ENCODE measurements at places on chromosomes 6 and 20. TPM values are rescaled to one million over a fixed set of nuclear protein-coding genes. Genes with fewer than 3 reads are reported as not detected.

Gene SLC22A23
- total RNA-seq: 1.2 TPM

DNA sequence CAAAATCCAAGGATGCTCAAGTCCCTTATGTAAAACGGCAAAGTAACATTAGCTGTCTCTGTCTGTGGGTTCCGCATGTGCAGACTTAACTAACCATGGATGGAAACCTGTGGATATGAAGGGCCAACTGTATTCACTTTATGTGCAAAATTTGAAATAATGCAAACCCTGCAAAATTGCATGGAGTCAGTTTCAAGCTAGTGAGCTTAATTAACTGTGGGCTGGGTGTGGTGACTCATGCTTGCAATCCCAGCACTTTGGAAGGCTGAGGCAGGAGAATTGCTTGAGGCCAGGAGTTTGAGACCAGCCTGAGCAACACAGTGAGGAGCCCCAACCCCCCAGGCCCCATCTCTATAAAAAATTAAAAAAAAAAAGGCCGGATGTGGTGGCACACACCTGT lies 81.4 kb downstream of the ANKS1A start:
- peaks cover 2% of the 10 kb centered on the region for H3K36me3 ChIP-seq
- no peak for DNase-seq
- no peak overlapping the region for H3K27ac ChIP-seq
- H3K4me1 ChIP-seq: peaks cover 7% of the 10 kb centered on the region

DNA sequence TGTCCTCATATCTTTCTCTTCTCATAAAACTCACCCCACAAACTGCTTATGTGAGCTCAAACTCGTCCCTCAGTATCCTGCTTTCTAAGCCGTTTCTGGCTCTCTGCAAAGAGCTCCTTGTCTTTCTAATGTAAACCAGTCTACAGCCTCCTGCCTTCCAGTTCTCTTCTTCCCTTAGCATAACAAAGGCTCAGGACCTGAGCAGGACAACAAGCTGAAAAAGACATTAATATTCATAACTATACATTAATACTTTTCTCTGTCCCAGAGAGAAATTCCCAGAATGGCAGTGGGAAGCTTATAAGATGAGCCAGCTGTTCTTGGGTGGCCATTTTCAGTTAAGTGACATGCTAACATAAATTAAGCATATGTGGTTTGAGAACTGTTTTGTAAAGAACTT lies 207.0 kb upstream of the TCF21 start:
- H3K4me3 ChIP-seq: no peak overlapping the region
- no peaks in the 10 kb centered on the region for H3K36me3 ChIP-seq

Gene MGME1
- 37.5 TPM for total RNA-seq

Gene SIM1
- not detected for total RNA-seq

GRCh38 chr6:3891883-3892282 lies 42.7 kb downstream of the FAM50B start:
- H3K36me3 ChIP-seq: no peaks in the 10 kb centered on the region
- DNase-seq: no peak
- no peaks in the 10 kb centered on the region for H3K4me1 ChIP-seq
- H3K4me3 ChIP-seq: no peak overlapping the region

DNA sequence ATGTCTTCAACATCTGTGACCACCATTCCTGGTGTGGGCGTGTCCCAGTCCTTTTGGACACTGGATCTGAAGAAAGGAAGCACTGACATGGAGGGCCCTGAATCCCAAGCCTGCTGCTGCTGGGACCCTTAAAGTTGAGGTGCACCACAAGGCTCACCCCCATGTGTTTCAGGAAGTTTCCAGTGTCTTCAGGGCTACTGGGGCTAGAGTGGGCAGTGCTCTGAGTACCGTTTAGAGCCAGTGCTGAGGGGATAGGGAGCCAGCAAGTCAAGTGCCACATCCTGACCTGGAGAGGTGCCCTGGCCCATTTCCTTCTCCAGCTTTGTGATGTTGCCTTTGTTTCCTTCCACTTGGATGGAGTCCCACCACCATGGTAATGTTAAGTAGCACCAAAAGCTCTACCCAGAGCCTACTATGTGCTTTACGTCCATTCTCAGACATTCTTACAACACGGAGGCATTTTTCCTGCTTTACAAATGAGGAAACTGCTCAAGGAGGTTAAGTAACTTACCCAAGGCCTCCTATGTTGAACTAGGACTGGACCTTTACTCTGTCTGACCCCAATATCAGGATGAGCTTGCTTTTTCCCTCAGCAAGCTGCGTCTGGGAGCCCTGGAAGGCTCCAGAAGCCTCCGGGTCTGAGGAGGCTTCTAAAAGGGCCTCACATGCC lies 552 bp upstream of the DEF6 start:
- peak overlapping the region; percentile 89 for H3K4me3 ChIP-seq
- no peak for DNase-seq
- H3K27ac ChIP-seq: peak overlapping the region; percentile 94
- no peaks in the 10 kb centered on the region for H3K27me3 ChIP-seq
- H3K4me1 ChIP-seq: peaks cover 37% of the 10 kb centered on the region
- H3K36me3 ChIP-seq: peaks cover 23% of the 10 kb centered on the region

- no peaks in the 10 kb centered on the region for H3K4me1 ChIP-seq
- no peak overlapping the region for H3K4me3 ChIP-seq
- peak; percentile 53 for DNase-seq
- H3K36me3 ChIP-seq: no peaks in the 10 kb centered on the region
- no peak overlapping the region for H3K27ac ChIP-seq
Observed at GRCh38 chr20:16803965-16804792, 56.0 kb downstream of the OTOR start.

- H3K27ac ChIP-seq: no peak overlapping the region
- H3K27me3 ChIP-seq: no peaks in the 10 kb centered on the region
- H3K4me3 ChIP-seq: no peak overlapping the region
- no peak for DNase-seq
- H3K36me3 ChIP-seq: peaks cover 3% of the 10 kb centered on the region
Observed at GRCh38 chr6:328136-328670, 35.9 kb downstream of the DUSP22 start.

DNA sequence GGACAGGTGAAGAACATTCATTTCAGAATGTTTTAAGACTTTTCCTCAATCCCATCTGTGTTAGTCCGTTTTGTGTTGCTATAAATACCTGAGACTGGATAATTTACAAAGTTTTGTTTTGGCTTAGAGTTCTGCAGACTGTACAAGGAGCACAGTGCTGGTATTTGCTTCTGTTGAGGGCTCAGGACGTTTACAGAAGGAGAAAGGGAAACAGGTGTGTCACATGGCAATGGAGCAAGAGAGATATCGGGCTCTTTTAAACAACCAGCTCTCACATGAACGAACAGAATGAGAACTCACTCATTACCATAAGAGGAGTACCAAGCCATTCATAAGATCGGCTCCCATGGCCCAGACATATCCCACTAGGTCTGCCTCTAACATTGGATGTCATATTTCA lies 16.7 kb downstream of the MAP7 start:
- peaks cover 4% of the 10 kb centered on the region for H3K4me1 ChIP-seq
- no peak overlapping the region for H3K27ac ChIP-seq
- H3K4me3 ChIP-seq: no peak overlapping the region

Gene DOK5
- total RNA-seq: not detected

DNA sequence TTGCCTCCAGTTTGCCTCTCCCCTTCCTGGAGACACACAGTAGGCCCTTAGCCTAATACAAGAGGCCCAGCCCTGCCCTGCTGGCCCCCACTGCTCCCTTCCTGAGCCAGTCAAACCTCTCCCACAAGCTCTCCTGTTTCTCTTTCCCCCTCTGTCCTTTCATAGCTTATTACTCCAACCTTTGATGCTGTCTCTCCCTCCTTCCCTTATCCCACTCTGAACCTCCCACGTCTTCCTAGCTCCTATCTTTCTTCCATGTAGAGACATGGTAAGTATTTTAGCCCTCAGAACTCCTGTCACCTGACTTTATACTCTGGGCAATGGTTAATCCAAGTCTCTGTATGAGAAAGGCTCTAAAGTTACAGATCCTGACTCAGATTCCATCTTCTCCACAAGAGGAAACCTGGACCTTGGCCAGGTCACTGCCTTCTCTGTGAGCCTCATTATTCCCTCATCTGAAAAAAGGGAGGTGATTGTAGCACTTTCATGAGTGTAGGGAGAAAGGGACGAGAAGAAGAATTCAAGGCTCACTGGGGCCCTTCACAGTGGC lies 6.7 kb downstream of the TGIF2 start:
- DNase-seq: no peak
- H3K27ac ChIP-seq: peak overlapping the region; percentile 78
- H3K27me3 ChIP-seq: no peaks in the 10 kb centered on the region
- H3K4me3 ChIP-seq: no peak overlapping the region
- H3K4me1 ChIP-seq: peaks cover 34% of the 10 kb centered on the region

Gene MARCKS
- total RNA-seq: 2.2 TPM

Gene B3GAT2
- not detected for total RNA-seq

Gene CCN2
- not detected for total RNA-seq

- peak overlapping the region; percentile 45 for H3K4me3 ChIP-seq
- H3K27ac ChIP-seq: no peak overlapping the region
- H3K27me3 ChIP-seq: peaks cover 81% of the 10 kb centered on the region
- H3K36me3 ChIP-seq: peaks cover 1% of the 10 kb centered on the region
- H3K4me1 ChIP-seq: peaks cover 21% of the 10 kb centered on the region
Observed at GRCh38 chr20:21513181-21513663, 642 bp downstream of the NKX2-2 start.

Gene DLGAP4
- 27.5 TPM for total RNA-seq

DNA sequence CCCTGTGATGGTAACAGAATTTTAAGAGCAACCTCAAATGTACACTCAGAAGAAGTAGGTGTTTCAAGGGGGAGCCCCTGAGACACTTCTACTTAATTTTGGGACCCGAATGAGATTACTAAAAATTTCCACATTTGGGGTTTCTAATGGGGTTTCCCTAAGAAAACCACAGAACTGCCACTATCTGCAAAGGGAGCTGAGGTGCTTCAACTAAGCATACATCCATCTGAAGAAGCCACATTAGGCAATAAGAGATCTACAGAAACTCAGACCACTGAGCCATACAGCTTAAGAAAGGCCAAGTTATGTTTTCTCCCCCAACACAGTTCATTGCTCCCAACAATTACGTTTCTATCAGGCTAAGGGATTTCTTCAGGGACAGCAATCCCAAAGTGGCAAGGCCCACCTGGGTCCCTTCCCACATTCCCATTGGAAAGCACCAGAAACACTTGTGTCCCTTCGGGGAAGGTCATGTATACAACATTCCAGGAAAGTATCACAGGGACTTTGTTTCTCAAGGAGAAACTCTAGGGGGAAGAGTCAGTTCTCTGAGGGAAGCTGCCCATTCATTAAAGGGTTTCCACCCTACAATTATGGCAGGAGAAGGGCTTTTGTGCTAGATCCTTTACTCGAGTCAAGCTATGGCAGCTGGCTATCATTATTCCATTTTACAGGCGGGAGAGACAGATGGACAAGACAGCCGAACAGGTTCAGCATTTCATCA lies 5.0 kb downstream of the BCL2L1 start:
- no peak for DNase-seq
- peaks cover 75% of the 10 kb centered on the region for H3K36me3 ChIP-seq
- H3K27ac ChIP-seq: peak overlapping the region; percentile 68
- H3K4me1 ChIP-seq: peaks cover 68% of the 10 kb centered on the region
- peak overlapping the region; percentile 85 for H3K4me3 ChIP-seq
- no peaks in the 10 kb centered on the region for H3K27me3 ChIP-seq

Gene OPRM1
- not detected for total RNA-seq

DNA sequence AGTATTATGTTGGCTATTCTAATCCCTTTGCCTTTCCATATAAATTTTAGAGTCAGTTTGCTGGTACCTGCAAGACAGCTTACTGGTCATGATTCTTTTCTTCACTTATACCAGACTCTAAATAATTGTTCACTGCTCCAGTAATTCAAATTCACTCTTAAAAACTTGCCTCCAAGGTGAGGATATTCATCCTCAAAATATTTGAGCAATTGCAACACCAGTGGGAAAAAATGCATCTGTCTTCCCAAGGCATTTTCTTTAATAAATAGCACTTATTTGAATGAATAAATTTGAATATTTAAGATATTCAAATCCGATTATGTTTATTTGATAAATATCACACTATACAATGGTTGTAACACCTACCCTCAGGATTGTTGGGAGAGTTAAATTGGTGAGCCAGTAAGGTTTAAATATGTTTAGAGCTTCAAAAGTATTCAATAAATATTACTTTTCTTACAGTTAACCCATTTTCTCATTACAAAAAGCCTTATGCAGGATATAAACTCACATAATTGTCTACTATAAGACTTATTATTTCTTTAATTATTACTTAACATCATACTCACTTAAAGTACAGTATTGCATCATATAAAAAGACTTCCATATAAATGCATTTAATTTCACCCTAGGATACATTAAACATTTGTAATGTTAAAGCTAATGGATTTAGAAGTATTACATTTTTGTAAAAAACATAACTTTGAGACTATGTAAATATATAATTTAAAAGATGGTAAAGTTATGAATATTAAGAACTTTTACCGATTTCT lies 285.6 kb downstream of the SAMD5 start:
- no peak overlapping the region for H3K4me3 ChIP-seq
- no peaks in the 10 kb centered on the region for H3K4me1 ChIP-seq

GRCh38 chr6:157530126-157530525 lies 149.1 kb downstream of the ZDHHC14 start:
- no peak for DNase-seq
- H3K4me3 ChIP-seq: no peak overlapping the region
- no peaks in the 10 kb centered on the region for H3K27me3 ChIP-seq
- H3K36me3 ChIP-seq: peaks cover 17% of the 10 kb centered on the region
- H3K27ac ChIP-seq: no peak overlapping the region
- peaks cover 40% of the 10 kb centered on the region for H3K4me1 ChIP-seq

Gene ADGRF5
- total RNA-seq: not detected

- H3K4me3 ChIP-seq: no peak overlapping the region
- no peaks in the 10 kb centered on the region for H3K27me3 ChIP-seq
- no peaks in the 10 kb centered on the region for H3K4me1 ChIP-seq
- H3K27ac ChIP-seq: no peak overlapping the region
- peaks cover 40% of the 10 kb centered on the region for H3K36me3 ChIP-seq
- no peak for DNase-seq
Observed at GRCh38 chr6:69719602-69720193, 77.1 kb downstream of the LMBRD1 start.

GRCh38 chr20:58141971-58142842 lies 86.2 kb downstream of the ANKRD60 start:
- H3K4me1 ChIP-seq: no peaks in the 10 kb centered on the region
- no peak for DNase-seq
